ENCODE measurements at places on chromosomes 2 and 18. TPM values are rescaled to one million over a fixed set of nuclear protein-coding genes. Genes with fewer than 3 reads are reported as not detected.
A peak's percentile ranks its signal among the peaks of the same experiment; 100 is the strongest.

- DNase-seq = no peak
Observed at GRCh38 chr2:2743164-2743571, 412.1 kb upstream of the MYT1L start.

DNA sequence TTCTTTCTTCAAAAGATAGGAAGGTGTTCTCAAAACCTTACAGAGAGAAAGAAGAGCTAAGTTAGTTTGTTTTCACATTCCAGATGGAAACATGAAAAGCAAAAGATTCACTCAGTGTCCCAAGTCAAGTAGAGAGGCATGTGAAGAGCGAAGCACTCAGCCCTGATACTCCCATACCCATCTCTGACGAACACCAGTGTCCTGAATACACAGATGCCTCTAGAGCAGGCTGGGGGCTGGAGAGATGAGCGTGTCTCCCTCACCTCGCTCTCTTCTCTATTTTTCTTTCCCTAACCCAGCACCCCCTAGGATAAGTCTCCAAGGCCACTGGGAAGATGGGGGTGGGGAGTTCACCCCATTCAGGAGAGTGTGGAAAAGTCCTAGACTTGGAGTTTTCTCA is 227.8 kb downstream of the TMEM163 start:
- no peak for DNase-seq

CRYGD gene
- not detected for total RNA-seq

CCDC195 gene
- not detected for total RNA-seq

ICOS gene
- total RNA-seq = 0.18 TPM

DNA sequence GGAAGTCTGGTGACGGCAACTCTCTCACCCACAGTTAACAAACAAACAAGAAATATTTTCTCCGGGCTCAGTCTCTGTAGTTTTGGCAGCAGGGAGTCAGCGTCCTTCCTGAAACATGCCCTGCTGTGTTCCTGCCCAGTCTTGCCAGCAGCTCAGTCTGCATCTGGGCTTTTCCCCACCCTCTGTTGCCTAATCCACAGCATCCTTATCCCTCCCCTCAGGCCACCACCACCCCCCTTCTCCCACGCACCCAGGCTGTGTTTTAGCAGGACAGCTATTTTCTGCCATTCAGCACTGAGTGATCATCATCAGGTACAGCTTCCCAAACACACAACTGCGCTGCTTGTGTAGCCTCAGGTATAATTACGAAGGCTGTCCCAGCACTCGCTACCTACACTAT is 168.2 kb downstream of the DPP10 start:
- DNase-seq = no peak

GRCh38 chr2:168599738-168600137 is 143.7 kb downstream of the CERS6 start:
- no peak for DNase-seq

- no peak for DNase-seq
Observed at GRCh38 chr2:238667008-238667407, 180.9 kb upstream of the TWIST2 start.

DNA sequence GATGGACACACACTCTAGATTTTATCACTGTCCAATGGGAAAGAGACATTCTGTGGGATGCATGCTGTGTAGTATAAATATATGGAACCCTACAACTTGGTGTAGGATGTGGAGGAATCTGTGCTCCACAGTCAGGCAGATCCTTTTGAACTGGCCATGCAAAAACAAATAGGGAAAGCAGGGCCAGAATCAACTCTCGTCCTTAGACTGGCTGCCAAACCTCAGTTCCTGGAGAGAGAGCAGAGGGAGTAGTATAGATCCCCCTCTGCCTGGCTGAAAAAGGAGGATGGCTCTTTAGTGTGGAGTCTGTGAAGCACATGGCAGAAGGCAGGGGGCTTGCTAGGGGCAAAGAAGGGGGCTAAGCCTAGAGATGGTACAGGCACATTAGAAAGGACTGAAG is 84.7 kb downstream of the LYPD6 start:
- no peak for DNase-seq

- no peak for DNase-seq
Observed at GRCh38 chr2:241519669-241520068, 11.3 kb upstream of the STK25 start.

SANBR gene
- total RNA-seq = 18.8 TPM

DNA sequence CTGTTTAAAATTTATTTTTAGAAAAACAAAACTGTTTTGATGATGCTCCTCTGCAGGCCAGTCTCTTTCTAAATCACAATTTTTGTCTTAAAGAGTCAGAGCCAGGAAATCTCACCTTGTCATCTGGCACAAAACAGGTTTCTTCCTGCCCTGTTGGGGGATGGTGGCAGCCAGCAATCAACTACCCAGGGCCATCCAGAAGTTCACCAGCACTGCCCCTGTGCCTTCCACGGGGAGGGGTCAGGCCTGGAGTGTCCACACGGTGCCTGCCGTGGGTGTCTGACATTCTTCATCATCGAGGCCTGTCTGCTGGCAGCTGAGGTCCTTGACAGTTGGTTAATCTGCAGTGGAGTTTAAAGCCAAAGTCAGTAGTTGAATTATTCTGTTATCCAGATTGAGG is 40.0 kb upstream of the BMP10 start:
- DNase-seq = no peak

GRCh38 chr2:105798595-105798994 is 53.9 kb downstream of the NCK2 start:
- DNase-seq = no peak

- DNase-seq = no peak
Observed at GRCh38 chr2:37167636-37168180, 10.9 kb upstream of the EIF2AK2 start.

HOXD10 gene
- total RNA-seq = not detected

GRCh38 chr2:65443509-65444186 is 11.2 kb upstream of the SPRED2 start:
- DNase-seq = no peak

- DNase-seq = no peak
Observed at GRCh38 chr2:165847001-165847400, 53.0 kb upstream of the GALNT3 start.

GRCh38 chr18:59265246-59265973 is 7.8 kb downstream of the RAX start:
- DNase-seq = no peak

ALPP gene
- total RNA-seq = 7.3 TPM

DNA sequence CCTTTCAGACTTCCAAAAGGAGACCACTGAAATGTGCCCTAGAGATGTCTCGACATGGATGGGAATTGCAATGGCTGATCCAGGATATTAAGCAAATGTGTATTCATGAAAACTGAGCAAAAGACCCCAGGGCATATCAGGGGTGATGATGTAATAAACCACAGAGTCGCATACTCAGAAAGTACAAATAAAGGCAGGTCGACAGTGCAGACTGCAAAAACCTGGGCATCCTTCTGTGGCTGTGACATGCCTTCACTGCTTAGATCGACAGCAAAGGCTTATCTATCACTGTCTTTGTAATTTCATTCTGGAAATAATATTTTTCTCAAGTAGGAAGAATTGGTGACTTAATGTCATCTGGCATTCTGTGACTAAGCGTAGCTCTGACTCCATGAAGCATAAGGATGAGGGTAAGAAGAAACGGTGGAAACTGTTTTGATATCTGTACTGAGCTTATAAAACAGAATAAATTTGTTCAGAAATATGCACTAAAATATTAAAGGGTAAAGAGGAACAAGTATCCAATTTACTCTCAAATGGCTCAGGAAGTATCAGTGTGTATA is 115.6 kb upstream of the NRP2 start:
- no peak for DNase-seq

GRCh38 chr2:234500394-234501006 is 3.6 kb upstream of the ARL4C start:
- no peak for DNase-seq

- DNase-seq = no peak
Observed at GRCh38 chr2:201955702-201956141, 77.9 kb upstream of the FZD7 start.

DNA sequence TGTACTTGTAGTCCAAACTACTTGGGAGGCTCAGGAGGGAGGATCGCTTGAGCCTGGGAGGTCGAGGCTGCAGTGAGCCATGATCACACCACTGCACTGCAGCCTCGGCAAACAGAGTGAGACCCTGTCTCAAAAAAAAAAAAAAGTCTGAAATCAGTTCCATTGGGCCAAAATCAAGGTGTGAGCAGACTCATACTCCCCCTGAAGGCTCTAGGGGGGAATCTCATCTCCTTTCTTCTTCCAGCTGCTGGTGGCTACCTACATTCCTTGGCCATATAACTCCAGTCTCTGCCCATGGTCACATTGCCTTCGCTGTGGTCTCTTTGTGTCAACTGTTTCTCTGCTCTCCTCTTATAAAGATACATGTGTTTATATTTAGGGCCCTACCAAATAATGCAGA is 234.0 kb downstream of the LRRTM1 start:
- DNase-seq = no peak

DNA sequence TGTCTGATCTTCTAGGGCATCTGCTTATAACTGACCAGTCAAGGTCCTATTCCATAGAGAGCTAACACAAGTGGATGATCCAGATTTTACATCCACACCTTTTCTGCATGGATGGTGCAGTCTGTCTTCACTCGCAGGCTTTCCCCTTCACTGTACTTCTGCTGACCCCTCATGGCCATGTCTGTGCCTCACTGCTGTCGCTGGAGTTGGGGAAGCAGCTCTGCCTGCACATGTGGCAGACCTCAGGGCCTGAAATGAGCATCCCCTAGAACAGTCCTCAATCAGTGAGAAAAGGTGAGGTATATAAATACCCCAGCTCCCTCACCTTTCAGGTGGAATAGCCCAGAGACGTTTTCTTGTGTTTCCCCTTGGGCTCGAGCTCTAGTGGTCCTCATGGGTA is 233.8 kb downstream of the ANKRD36B start:
- DNase-seq = no peak

- DNase-seq = peak; percentile 52
Observed at GRCh38 chr2:240387669-240388358, 47.6 kb upstream of the GPC1 start.

DNA sequence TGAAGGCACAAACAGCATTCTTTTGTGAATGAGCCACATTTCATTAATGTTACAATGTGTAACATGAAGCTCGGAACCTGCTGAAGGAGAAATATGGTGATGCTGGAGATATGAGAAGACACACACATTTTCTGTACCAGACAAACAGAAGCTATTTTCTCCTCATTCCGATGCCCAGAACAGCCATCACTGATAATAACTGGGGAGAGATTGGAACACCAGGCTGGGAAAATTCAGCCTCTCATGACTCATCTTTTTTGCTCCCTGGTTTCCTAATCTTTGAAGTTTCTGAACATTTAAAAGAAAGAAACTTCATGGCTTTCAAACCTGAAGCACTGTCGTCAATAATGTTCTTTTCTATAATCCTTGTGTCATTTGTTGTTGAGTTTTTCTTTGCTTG is 110.9 kb downstream of the LYPD6 start:
- no peak for DNase-seq

GRCh38 chr2:127619877-127620705 is 25.9 kb upstream of the GPR17 start:
- DNase-seq = no peak

CD226 gene
- total RNA-seq = 0.95 TPM

GRCh38 chr18:7037470-7037869 is 80.1 kb downstream of the LAMA1 start:
- no peak for DNase-seq

NYAP2 gene
- not detected for total RNA-seq

DNA sequence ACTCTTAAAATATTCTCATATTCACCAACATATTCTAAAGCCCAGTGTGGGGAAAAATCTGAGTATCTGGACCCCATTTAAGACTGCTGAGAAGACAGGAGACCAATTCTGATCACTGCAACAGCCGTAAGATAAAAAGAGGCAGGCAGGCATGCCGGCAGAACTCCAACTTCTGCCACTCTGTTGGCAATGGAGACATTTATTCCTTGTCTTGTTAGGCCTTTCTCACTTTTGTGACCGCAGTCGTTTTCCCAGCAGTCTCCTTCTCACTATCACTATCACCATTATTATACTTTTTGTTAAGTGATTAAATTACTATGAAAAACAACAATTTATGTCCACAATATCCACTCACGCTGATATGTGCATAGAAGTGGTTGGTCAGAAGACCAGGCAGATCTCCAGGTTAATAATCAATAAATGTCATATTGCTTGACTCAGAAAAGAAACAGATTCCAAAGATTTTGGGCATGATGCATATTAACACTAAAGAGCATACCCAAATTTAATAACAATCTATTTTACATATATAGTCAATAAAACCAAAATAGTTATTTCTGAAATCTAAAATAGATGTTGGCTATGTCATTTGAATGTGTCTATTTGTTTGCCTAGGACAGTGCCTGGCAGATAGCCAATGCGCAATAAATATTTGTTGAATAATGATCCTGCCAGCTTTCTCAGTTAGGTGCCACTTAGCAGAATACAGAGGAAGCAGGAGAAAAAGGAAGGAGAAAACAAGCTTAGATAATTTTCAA is 38.2 kb downstream of the SESTD1 start:
- DNase-seq = no peak

GRCh38 chr2:200966770-200967169 is 3.3 kb upstream of the ORC2 start:
- no peak for DNase-seq

- no peak for DNase-seq
Observed at GRCh38 chr2:190530248-190530900, 4.1 kb downstream of the NEMP2 start.

- DNase-seq = no peak
Observed at GRCh38 chr2:53530126-53530525, 237.5 kb upstream of the CHAC2 start.

GRCh38 chr18:12750076-12750714 is 47.4 kb downstream of the PSMG2 start:
- no peak for DNase-seq

SYT4 gene
- not detected for total RNA-seq

DNA sequence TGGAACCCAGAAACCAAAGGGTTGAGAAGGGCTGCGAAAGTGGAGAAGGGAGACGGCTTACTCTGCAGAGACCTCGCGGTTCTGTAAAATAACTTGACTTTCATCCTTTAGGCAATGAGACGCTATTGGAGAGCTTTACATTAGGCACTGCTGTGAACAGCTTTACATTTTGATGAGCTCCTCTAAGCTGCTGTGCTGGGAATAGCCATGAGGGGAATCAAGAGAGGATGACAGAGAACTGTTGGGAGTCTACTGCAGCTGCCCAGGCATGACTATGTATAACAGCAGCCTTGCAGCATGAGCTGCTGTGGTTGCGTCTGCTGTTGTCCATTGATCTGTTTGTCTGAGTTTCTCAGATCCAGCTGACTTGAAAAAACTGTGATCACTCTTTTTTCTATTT is 310.8 kb upstream of the MAP2 start:
- DNase-seq = no peak

GRCh38 chr2:161204846-161205245 is 44.6 kb downstream of the TANK start:
- DNase-seq = no peak

- DNase-seq = no peak
Observed at GRCh38 chr2:85549095-85549494, 10.1 kb downstream of the MAT2A start.

DNA sequence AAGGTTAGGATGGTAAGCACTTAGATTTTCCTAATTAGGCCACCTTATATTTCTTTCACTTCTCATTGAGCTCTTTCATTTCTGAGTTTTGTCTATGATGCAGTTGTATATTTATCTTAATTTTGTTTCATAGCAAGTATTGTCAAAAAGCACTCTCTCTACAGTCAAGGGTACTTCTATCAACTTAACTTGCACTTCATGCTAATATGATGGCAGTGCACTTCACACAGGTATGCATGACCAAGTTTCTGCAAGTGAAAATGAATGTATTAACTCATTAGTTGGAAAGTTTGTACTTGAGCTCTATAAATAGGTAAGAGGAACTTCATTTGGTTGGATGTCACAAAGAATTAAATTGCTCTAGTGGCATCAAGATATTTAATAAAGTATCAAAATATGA is 51.5 kb upstream of the CDH19 start:
- no peak for DNase-seq

TSPYL6 gene
- total RNA-seq = not detected
